ENCODE measurements at places on chromosomes 7 and 10.

GRCh38 chr7:70416347-70416985 is 715.5 kb upstream of the GALNT17 start:
- DNase-seq = no peak

DNA sequence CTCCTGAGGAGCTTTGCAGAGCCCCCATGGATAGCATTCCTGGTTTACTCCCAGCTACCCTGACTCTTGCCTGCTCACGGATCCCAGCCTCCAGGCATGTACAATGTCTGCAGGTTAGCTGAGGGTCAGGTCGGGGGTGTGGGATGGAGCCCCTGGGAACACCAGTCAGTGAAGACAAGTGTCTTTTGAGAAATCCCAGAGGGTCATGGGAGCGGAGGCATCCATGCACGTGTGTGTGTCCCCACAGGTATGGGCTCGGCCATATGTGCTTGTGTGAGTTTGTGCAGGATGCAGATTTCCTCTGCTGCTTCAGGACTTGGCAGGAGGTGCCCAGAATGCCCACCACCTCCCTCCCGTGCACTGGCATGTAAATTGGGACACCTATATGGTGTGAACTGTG is 28.3 kb upstream of the EN2 start:
- no peak for DNase-seq

DNA sequence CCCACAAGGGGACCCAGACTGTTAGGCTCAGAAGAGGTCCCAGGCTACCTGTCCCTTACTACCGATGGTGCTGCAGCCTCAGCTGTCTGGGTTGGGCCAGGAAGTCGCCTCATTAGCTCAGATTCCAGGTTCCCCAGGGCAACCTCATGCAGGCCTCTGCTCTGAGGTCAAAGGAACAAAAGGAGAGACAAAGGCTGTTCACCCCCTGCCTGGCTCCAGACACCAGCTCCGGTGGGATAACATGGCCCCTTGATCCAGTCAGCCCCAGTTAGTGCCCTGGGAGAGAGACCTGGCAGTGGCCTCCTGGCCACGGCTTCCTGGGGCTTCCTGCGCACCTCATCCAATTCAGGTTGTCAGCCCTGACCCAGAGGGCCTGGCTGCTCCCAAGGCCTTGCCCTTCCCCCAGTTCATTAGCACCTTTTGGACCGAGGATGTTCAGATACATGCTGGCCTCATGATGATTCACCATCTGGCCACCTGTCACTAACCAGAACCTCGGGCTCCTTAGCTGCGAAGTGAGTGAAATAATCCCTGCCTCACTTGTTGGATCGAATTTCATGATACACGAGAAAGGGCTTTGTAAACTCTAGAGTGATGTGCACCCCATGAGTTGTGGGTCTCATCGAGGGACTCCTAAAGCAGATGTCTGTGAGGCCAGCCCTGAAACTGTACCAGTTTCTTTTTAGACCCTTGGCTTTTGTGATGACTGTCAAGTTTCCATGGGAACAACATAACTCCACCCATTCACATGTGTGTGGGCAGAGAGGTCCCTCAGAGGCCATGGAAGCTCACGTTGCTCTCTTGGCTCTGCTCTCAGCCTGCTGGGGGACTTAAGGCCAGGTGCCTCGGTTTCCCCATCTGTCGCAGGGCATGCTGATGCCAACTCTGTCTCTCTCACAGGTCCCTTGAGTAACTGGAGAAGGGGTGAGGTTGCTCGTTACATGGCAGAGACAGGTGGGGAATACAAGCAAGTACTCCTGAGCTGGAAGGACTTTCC is 79.5 kb upstream of the PCBD1 start:
- no peak for DNase-seq

- DNase-seq = no peak
Measured at GRCh38 chr7:36137258-36137657, 15.8 kb upstream of the EEPD1 start.

- DNase-seq = no peak
Measured at GRCh38 chr10:79404231-79404609, 41.2 kb downstream of the ZCCHC24 start.

GRCh38 chr7:139641337-139641992 is 118.0 kb downstream of the CLEC2L start:
- no peak for DNase-seq

DNA sequence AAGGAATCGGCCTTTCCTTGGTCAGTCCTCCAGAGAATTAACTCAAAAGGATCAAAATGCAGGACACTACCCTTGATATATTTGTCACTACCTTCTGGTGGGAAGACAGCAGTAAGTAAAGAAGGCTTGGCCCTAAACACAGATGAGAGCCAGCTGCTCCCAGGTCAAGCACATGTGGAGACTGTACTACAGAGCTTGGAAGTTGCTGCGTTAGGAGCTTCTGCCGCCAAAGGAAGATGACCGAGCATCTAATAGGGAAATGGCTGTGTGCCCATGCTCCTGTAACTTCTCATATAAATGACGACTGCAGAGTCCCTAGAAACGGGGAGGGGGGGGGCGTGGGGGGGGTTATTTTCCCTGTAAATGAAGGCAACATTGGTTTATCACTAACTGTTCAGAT is 59.0 kb downstream of the PODXL start:
- no peak for DNase-seq

DNA sequence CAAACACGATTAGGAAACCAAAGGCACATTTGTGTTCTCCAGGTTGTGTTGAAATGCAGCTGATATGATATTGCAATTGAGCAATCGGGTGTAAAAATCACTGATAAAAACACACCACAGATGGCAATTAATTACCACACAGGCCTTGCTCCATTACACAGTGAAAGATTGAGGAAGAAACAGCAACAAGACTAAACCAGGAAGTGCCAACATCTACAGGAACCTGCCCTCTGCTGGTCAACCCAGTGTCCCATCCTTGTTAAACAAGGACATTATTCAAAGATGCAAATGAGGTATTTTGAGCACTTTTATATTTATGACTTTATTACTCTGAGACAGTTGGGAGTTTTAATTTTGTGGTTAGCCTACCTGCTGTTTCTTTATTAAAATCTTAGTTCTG is 765.6 kb upstream of the GHITM start:
- no peak for DNase-seq

DNA sequence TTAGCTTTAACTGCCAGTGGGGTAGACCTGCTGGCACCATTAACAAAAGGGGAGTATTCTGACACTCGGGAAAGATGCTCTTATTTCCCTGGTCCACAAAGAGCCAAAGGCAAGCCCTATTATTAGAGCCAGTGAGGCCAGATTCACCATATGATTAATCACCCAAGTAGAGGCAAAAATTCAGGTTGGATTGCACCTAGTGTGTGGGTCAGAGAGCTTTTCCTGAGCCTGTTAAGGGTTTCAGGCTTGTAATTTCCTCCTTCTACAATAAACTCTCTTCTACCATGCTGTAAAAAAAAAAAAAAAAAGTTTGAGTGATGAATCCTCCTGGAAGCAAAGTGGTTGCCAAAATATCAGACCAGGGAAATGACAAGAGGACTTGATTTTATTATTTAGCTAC is 163.5 kb downstream of the MBL2 start:
- no peak for DNase-seq
